ENCODE measurements at places on chromosomes 5 and 9.
A peak's percentile ranks its signal among the peaks of the same experiment; 100 is the strongest.

- no peak for DNase-seq
Observed at GRCh38 chr5:112951124-112951702, 25.4 kb upstream of the DCP2 start.

DNA sequence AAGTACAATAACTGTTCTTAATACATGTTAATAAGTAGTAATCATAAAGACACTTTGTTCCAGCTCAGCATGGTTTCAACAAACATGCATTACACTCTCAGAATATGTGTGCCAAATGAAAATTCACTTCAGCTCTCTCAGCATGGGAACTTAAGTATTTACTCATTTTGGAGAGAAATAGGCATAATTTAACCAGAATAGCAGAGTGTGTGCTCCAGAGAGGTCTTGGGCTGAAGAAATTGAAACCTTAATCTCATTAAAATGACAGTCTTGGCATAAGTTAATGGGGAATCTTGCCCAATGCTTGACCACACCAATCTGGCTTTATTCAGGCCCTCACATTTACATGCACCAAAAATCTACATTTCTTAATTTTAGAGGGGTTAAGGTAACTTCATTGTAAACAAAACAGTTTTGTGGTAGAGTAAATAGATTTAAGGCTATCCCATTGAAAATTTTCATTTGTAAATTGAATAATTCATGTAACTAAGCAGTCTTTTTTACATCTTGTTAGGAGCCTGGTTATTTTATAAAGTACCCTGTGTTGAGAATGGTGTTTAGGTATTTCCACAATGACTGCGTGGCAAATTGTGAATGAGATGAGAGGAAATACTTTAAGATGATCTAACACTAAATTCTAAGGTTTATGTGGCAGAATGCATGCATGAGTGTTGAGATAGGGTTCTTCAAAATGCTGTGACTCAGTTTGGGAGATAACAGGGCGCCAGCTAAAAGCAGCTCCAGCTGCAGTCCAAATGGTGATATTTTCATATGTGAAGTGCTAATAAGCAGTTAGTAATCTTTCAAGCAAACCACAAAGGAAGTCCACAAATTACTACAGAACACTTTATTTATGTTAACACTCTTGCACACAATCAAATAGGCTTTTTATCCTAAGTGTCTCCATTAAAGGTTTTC is 11.3 kb upstream of the LOX start:
- no peak for DNase-seq

DNA sequence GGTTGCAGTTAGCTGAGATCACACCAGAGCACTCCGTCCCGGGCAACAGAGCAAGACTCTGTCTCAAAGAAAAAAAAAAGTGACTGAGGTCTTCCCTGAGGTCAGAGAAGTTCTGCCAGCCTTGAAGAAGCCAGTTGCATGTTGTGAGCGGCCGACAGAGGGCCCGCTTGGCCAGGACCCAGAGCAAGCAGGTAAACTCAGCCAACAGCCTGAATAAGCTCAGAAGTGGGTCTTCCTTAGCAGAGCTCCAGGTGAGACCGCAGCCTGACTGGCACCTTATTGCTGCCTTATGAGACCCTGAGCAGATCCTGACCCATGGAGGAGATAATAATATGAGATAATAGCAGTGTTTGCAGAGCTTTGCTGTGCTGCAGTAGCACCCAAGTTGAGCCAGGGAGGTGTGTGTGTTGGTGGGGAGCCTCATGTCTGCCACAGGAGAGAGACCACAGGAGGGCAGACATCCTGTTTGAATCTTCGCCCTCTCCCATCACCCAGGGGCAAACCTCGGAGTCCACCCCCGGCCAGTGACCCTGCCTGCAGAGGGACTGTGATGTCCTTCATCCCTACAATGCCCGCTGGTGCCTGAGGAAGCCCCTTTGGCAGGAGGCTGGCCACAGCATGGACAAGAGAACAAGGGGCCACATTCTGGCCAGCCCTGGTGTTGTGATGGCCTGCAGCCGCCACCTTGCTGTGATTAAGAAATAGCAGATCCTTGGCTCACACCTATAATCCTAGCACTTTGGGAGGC is 10.8 kb upstream of the BARX1 start:
- no peak for DNase-seq

DNA sequence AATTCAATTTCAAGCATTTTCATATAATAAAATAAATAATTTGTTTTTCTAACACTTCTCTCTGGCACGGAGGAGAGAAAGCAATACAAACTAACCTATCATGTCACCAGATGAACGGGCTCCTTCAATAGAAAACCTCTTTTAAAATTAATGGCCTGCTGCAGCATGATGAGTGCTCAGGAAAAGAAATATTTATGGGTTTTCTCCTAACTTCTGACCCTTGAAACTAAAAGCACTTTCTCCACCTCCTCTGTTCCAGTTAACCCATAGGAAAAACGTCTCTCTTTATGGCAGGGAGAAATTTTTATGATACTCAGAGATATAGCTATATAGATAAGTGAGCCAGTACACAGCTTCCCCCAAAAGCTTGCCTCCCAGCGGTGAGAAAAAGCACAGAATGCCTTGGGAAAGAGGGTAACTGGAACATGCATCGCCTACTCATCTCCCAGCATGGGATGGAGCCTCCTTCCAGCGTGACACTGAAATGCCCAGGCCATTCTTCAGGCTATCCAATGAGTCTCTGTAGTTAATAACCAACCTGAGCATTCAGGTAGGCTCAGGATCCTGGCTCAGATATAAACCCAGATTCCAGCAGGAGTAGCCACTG is 963.0 kb upstream of the DMAC1 start:
- DNase-seq = no peak

- DNase-seq = no peak
Observed at GRCh38 chr5:91272858-91273257, 110.3 kb downstream of the ARRDC3 start.

- DNase-seq = no peak
Observed at GRCh38 chr9:20925256-20926045, 106.0 kb downstream of the HACD4 start.

DNA sequence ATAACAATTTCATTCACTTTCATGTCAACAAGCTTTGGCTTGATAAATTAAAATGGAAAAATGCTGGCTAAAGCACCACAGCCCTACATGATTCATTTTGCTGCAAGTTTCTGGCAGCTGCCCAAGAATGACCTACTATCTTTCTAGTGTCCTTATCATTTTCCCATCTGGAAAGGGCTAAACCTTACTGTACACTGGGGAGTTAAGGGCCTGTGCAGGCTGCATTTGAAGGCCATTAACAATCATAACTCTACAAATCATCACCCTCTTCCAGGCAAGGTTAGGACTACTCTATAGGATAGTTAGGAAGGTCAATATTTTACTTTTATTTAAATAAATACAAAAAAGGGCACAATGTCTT is 579.7 kb upstream of the ZNF608 start:
- DNase-seq = peak; percentile 17

- DNase-seq = peak; percentile 78
Observed at GRCh38 chr5:113489299-113489698, 1.0 kb upstream of the MCC start.

DNA sequence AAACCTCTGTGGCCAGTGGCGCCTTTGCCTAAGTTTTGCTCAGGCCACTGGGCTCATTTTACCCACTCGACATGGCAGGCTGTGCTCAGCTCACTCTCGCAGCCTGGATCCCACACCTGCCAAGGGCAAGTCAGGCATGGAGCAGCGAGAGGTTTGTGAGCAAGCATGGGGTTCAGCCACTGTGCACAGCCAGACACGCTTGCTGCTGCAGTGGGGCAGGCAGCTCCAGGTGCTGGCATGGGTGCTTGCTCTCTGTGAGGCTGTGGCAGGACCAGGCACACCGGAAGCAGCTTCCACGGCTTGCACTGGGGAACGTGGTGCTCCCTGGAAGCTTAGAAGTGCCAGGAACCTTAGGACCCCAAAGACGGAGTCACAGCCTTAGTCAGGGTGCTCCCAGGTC is 470.1 kb downstream of the CDH9 start:
- no peak for DNase-seq

GRCh38 chr9:78261403-78262001 is 25.6 kb downstream of the CEP78 start:
- DNase-seq = peak; percentile 38

- DNase-seq = no peak
Observed at GRCh38 chr5:106959387-106959786, 711.4 kb downstream of the EFNA5 start.
